ENCODE measurements at places on chromosomes 13 and 19.

GRCh38 chr13:57302604-57303003 is 135.6 kb downstream of the PRR20E start:
- DNase-seq, result no peak

DNA sequence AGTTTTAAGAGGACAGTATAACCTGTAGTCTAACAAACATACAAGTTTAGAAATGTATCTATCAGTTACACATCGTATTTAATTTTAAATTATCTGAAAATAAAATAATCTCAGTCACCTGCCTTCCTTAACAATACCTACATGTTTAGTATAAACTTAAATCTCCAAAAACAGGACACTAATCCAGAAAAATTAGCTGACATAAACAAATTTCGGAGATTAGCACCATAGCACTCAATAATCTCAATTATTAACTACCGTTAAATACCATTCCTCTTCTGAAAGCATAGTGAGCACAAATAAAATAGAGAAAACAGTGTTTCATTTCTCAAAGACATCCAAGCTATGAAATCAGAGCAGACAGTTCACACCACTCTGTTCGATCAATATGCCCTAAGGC is 13.2 kb downstream of the MED4 start:
- no peak for DNase-seq

- no peak for DNase-seq
These were observed 3.8 kb downstream of the HSPBP1 start for GRCh38 chr19:55275851-55276719.

- no peak for DNase-seq
These were observed 361.9 kb downstream of the TBC1D4 start for GRCh38 chr13:75120085-75120484.

DNA sequence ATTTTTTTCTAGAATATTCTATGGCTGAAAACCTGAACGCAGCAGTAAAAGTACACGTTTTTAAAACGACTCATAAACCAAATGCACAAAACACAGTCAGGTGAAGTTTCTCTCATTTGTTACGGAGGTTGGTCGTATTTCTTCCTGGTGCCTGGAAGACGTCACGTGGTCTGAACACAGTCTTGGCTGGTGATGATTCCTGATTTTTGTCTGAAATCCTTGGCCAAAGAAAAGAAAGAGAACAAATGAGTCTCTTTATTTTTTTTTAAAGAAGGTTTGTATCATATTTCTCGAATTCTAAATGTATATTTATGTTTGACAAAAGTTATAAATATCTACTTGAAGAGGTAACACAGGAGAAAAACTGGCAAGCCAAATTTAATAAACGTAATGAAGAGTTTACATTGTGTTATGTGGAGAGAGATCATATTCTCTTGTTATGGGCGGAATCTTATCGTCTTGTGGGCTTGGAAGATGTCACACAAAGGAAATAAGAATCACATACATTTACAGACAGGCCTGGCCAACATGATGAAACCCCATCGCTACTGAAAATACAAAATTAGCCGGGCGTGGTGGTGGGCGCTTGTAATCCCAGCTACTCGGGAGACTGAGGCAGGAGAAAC is 10.0 kb upstream of the PNMA8A start:
- DNase-seq, result peak; percentile 64

DNA sequence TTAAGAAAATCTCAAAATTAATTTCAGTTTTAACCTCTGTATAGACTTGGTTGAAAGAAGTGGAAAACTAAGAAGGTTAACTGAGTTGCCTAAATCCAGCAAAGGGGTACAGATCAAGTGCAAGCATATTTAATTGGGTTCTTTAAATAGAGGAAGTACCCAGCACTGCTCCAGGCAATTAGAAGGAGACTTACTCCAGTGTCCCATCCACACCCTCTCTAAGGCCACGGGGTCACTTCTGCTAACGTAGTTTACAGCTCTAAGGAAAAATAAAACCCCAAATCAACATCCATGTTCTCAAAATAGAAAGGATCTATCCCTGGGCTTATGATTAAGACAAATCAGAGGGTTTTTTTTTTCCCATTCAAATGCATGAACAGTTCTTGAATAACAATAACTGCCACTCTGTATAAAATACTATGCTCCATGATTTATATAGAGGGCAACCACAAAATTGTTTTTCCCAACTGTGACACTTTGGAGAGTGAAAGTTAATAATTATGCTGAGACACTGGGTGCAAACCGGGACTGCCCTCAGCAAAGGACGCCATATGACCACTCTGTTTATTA is 4.6 kb downstream of the FRY start:
- DNase-seq, result no peak

- DNase-seq, result no peak
These were observed 27.9 kb downstream of the UGGT2 start for GRCh38 chr13:96025283-96025682.

GRCh38 chr19:31838163-31838815 is 489.1 kb upstream of the TSHZ3 start:
- peak; percentile 4 for DNase-seq

DNA sequence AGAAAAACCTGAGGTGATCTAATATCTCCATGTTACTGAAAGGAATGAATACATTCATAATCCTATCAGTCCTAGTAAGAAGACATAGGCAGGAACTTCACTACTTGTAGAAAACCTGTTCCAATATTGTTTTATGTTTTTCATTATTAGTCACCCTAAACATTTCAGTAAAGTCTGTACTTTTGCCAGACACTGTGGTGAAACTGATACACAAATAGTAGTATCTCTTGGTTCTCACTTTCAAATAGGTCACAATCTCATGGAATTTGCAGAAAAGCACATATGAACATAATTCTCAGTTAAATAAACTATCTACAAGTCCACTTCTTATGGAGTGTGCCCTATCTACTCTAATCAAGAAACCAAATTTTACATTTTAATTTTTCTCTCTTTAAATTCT is 88.3 kb upstream of the PCDH9 start:
- no peak for DNase-seq

GRCh38 chr13:76720821-76721220 is 165.4 kb downstream of the KCTD12 start:
- DNase-seq, result no peak

DNA sequence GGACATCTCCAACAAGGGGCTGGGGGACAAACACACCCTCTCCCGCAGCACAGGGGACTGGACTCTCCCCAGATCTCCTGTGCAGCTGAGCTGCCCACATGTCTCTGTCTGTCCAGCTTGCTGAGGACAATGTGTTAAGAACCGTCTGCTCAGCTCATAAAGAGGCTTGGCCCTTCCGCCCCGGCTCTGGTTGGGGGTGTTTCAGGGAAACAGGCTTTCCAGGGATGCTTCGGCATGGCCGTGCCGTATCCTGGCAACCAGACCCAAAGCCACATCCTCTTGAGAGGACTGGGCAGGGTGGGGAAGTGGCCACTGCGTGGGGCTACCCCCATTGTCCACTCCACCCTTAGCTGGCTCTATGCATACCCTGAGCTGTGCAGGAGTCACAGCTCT is 41.1 kb upstream of the CHST8 start:
- no peak for DNase-seq

GRCh38 chr13:23918208-23918607 is 20.9 kb upstream of the C1QTNF9B start:
- peak; percentile 44 for DNase-seq

DNA sequence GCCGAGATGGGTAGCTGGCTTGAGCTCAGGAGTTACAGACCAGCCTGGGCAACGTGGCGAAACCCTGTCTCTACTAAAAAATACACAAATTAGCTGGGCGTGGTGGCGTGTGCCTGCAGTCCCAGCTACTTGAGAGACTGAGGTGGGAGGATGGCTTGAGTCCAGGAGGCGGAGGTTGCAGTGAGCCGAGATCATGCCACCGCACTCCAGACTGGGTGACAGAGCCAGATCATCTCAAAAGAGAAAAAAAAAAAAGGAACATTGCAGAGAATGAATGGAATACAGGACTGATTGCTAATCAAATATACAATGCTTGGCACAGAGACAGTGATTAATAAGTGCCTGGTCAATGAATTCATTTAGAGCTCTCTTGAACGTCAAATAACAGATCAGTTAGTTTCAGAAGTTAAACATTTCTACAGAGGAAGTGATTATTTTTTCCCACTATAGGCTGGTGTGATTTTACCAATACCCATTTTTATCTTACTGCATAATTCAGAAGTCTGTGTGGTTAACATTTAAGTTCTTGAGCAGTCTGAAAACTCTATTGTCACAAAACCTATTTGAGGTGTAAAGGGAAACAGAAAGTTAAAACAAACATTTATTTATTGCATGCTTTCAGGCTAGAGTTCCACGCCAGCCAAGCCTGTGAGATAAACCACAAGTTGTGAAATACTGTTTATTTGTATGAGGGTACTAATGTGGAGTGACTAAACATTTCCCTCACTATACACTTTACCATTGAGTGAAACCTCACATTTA is 7.7 kb upstream of the TBC1D4 start:
- peak; percentile 75 for DNase-seq

GRCh38 chr19:24081056-24081455 is 5.9 kb upstream of the ZNF254 start:
- no peak for DNase-seq

DNA sequence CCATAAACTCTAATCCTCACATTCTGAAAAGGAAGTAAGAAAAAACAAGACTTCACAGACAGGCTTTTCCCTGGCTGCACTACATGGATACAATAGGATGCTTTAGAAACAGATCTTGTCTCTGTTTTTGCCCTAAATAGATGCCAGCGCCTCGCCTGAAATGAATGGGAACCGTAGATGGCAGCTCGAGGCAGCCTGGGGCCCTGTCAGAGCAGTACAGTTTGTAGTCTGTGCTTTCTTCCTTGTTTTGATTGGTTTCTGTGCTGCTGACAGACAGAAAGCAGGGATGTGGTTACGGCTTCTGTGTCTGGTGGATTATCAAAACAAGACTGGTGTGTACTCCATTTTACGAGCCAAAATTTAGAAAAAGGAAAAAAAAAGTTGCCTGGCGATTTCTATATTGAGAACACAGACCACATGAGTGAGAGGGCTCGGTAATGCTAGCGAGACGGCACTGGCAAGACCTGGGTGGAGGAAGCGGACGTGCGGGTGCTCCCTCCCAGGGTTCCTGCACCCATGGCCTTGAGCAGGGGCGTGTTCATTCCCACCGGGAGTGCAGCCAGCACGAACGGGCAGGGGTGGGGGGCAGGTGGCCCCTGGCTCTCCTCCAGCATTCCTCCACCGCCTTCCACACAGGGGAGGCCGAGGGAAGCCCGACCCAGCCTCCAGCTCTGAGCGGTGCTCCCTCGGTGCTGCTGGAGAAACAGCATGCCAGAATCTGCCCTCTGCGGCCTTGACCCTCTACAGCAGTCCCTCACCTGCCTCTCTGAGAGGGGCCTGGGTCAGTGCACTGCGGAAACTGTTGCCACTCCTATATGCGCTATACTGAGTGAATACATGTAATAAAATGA is 37.6 kb upstream of the C1QTNF9 start:
- peak; percentile 79 for DNase-seq

DNA sequence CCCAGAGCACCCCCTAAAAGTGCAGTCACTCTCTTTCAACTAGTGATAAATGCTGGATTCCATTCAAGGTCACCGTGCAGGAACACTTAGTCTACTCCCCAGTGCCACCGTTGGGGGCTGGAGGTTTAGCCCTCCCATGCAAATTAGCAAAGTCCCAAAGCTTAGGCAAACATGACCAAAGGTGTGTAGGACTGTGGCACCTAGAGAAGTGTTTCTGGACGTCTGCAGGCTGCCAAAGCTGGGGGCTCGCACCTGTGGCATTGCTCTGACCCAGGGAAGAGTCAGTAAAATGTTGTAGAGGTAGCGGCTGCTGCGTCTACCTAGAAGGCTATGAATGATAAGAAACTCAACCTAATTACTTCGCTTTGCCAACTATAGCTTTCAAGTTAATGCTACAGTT is 13.9 kb downstream of the COL4A1 start:
- DNase-seq, result no peak

- DNase-seq, result no peak
These were observed 4.3 kb downstream of the NOTCH3 start for GRCh38 chr19:15196360-15197005.

- no peak for DNase-seq
These were observed 79.6 kb upstream of the OLFM4 start for GRCh38 chr13:52949044-52949443.

DNA sequence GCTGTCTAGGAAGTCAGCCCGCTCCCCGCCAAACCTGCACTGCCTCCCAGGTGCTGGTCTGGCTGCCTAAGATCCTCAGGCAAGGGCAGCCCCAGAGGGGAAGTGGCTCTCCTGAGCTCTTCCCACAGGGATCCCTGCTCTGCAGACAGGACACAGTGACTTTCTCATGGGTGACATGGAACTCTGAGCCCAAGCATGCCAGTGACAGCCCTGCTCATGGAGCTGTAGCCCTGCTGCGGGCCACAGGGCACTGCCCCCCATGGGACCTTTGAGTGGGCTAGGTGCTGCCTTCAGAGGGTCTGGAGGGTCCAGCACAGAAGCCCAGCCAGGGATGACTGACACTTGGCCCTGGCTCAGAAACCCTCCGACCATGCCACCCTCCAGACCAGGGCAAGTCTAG is 109.1 kb downstream of the TUBA3C start:
- DNase-seq, result no peak

- DNase-seq, result no peak
These were observed 61.0 kb downstream of the MYO9B start for GRCh38 chr19:17136617-17137016.

DNA sequence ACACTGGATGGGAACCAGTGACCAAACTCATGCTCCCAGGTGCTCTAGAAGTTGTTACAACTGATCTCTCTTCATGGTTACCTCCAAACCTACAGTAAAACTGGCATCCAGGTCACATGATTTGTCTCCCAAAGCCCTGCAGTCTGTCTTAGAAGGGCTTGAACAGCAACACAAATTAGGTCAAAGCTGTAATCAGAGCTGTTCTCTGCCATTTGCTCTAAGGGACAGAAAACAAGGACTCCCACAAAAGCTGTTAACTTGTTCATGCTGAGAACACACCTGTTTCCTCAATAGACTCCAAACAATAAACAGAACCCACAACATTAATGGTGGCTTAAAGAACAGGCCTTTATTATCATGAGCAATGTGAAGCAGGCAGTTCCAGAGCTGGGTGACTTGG is 8.0 kb downstream of the ZNF671 start:
- no peak for DNase-seq

- DNase-seq, result peak; percentile 44
These were observed 65.1 kb downstream of the KCNRG start for GRCh38 chr13:50080203-50080910.

- peak; percentile 26 for DNase-seq
These were observed 5.7 kb downstream of the ZNF574 start for GRCh38 chr19:42081584-42082203.

- peak; percentile 80 for DNase-seq
These were observed 51.8 kb upstream of the GPI start for GRCh38 chr19:34313188-34313587.

Data from astrocyte (in vitro differentiated cells and primary cell).